ENCODE measurements at places on chromosomes 16 and 17.

GRCh38 chr17:81008140-81008539, 16.5 kb downstream of the CHMP6 start:
- DNase-seq: no peak

DNA sequence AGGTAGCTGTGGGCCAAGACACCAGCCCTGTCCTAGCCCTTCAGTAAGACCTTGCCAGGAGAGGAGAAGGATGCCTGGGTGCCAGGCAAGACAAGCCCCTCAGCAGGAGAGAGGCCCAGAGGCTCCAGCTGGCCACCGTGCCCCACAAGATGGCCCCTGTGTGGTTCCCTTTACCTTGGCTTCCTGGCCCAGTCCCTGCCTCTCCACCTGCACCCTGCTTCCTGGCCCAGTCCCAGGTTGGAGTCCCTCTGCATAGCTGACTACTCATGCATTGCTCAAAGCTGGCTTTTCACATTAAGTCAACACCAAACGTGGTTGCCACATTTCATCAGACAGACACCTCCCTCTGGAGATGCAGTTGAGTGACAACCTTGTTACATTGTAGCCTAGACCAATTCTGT, 4.0 kb downstream of the SYNGR3 start:
- DNase-seq: no peak

GRCh38 chr17:58231641-58232040, 6.7 kb upstream of the LPO start:
- DNase-seq: no peak

- no peak for DNase-seq
Measured at GRCh38 chr17:17906418-17907215, 65.6 kb downstream of the TOM1L2 start.

DNA sequence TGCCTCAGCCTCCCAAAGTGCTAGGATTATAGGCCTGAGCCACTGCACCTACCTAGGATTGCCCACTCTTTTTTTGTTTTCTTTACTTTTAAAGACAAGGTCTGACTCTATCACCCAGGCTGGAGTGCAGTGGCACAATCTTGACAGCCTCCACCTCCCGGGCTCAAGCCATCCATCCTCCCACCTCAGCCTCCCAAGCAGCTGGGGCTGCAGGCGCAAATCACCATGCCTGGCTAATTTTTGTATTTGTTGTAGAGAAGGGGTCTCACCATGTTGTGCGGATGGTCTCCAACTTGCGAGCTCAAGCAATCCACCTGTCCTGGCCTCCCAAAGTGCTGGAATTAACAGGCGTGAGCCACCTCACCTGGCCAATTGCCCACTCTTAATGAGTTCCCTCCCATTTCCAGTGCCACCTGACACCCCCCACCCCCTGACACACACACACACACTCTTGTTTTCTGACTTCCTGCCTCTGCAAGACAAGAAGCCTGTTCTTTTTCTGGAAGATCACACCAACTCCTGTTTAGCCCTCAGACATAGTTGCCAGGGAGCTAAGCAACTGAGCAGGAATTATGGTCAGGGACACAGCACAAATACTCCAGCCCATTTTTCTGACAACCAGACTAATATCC, 2.6 kb downstream of the OVCA2 start:
- DNase-seq: no peak

- no peak for DNase-seq
Measured at GRCh38 chr16:1933097-1933661, 9.8 kb downstream of the MSRB1 start.

- DNase-seq: no peak
Measured at GRCh38 chr17:58706351-58707140, 14.1 kb downstream of the RAD51C start.

DNA sequence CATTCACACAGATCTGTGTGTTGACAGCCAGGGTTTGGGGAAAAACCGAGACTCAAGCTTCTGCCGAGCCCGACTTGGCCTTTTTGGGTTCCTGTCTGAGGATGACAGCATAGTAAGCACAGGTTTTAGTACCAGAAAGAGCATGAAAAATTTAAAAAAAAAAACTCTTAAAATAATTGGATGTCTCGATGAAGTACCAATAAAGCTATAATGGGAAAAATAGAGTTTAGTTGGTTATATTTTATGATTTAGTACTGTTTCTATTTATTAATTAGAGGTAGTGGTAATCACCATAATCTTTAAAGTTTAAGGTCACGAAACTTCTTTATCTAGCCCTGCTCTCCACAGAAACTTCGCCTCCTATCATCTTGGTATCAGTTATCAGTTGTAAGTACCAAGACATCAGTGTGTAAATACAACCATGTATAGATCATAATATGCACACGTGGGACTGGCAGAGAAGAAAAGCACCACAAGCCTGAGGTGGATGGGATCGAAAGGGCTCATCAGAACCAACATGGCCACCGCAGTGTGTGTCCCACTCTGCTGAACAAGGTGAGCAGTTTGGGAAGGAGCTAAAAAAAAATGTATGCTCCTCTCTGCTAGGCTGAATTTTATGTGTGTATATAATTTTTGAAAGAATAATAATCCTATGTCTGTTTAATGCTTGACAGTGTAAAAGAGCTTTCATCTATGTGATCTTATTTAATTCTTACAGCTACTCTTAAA, 14.4 kb upstream of the EEF2K start:
- no peak for DNase-seq

GRCh38 chr16:28532940-28533647, 5.7 kb downstream of the NUPR1 start:
- DNase-seq: no peak

GRCh38 chr16:679814-680624, at the start of gene STUB1:
TSS of gene STUB1 (plus strand) at chr16:680410. CDS start at chr16:680526, 116 bp downstream.
- DNase-seq: peak; percentile 91

GRCh38 chr17:79670537-79671084, 59.8 kb upstream of the RBFOX3 start:
- no peak for DNase-seq

- DNase-seq: no peak
Measured at GRCh38 chr17:34154961-34155730, 99.9 kb upstream of the CCL2 start.

DNA sequence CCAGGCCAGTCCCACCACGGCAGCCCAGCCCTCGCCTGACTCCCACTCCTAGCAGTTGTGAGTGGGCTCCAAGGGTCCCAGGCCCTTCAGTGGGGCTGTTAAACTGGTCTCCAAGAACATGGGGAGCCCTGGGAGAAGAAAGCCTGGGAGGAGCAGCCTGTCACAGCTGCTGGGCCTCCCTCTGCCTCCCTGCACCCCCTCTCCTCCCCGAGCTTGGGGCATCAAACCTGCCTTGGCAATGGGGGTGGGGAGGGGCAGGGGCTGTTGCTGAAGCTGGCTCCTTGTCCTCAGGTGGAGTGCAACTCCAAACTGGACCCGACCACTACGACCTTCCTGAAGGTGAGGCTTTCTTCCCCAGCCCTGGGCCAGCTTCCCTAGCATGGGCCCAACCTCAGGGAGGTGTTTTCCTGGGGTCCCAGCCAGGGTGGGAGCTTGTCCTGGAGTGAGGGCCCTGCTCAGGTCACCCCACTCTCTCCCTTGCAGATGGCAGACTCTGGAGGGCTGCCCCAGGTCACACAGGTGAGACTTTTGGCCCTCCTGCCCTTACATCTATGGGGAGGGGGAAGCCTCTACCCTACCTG, 6.6 kb upstream of the SETD6 start:
- DNase-seq: no peak

All from Right ventricle myocardium superior (tissue), 1 donor.